ENCODE measurements at places on chromosomes 3 and 15. TPM values are rescaled to one million over a fixed set of nuclear protein-coding genes. Genes with fewer than 3 reads are reported as not detected.
A peak's percentile ranks its signal among the peaks of the same experiment; 100 is the strongest.

GRCh38 chr3:53823026-53823955 lies 22.9 kb downstream of the CHDH start:
- DNase-seq, result no peak

ILDR1 gene
- 1.7 TPM for total RNA-seq

GRCh38 chr15:64351265-64351664 lies 4.7 kb downstream of the CSNK1G1 start:
- DNase-seq, result no peak

IFT80 gene
- 51.7 TPM for total RNA-seq

EXD1 gene
- total RNA-seq, result not detected

- DNase-seq, result peak; percentile 12
Measured at GRCh38 chr3:23288286-23288685, 85.2 kb downstream of the UBE2E2 start.

FAM81A gene
- 3.0 TPM for total RNA-seq

DNA sequence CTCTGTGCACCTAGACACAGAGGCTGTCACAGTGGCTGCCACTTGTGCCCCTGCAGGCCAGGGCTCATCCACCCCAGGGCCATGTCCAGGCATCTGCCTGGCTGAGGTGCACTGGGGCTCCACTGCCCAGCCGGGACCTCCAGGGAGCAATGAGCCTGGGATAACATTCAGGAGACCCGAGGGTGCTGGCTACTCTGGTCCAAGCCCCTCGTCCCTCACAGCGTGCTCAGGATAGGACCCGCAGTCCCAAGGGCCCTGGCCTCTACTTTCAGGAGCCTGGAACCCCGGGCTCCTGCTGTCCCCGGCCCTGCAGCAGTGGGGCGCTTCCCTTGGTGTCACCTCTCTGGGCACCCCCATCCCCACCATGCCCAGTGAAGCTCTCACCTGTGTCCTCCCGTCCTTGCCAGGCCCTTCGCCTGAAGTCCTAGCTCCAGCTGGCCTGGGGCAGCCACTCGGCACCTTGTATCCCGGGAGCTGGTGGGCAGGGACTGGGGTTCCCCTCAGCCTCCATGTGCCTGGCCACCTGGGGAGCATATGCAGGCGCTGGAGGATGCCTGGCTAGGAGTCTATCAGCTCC lies 157.8 kb downstream of the NSMCE3 start:
- DNase-seq, result no peak
